Stimulated activated CD4-positive, alpha-beta T cell treated with anti-CD3 and anti-CD28 coated beads, TNF-alpha, amount 100 ng/mL, for 1 hour (primary cell): ENCODE measurements at places on chromosomes 11 and 22.

DNA sequence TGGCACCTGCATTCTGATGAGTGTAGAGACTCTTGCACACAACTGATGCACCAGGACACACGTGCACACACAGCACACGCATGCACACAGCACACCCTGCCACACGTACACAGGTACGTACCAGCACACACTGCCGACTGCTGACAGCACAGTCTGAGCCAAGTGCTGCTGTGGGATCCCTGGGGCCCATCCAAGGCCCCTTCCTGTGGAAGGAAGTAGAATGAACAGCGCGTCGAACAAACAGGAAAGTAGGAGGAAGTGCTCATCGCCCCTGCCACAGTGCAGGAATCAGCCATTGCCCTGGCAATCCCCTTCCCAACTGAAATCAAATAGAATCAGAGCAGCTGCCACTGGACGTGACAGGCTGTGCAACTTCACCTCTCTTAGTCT, 57.9 kb downstream of the CD82 start:
- no peak for DNase-seq

GRCh38 chr11:83004746-83005556, 66.7 kb downstream of the RAB30 start:
- DNase-seq: no peak

DNA sequence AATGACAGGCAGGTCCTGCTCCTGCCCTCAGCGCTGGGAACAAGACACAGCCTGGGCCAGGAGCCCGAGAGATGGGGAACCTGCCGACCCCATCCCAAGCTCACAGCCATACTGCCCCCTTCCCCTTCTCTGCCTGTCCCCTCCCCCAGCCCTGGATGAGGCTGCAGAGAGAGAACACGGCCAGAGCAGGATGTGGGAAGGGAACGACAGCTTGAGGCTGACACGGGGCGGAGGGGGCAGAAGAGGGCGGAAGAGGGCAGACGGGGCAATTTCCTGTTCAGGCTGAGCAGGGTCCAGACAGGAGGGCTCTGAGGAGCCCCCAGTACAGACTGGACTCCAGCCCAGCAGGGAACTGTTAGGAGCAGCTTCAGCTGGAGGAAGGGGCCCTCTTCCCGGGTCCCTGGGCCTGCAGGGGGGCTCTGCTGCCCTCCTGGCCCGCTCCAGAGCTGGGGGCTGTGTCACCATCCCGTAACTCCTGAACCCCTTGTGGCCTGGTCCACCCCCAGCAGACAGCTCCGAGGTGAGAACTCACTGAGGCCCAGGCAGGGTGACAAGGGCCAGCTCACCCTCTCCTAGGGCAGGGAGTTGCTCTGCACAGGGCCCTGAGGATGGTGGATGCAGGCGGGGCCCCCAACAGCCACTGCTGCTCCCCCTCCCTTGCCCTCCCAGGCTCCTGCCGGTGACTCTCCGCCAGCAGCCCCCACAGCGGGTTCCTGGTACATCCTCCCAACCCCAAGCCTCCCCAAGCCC, 5.7 kb downstream of the CTSD start:
- no peak for DNase-seq

DNA sequence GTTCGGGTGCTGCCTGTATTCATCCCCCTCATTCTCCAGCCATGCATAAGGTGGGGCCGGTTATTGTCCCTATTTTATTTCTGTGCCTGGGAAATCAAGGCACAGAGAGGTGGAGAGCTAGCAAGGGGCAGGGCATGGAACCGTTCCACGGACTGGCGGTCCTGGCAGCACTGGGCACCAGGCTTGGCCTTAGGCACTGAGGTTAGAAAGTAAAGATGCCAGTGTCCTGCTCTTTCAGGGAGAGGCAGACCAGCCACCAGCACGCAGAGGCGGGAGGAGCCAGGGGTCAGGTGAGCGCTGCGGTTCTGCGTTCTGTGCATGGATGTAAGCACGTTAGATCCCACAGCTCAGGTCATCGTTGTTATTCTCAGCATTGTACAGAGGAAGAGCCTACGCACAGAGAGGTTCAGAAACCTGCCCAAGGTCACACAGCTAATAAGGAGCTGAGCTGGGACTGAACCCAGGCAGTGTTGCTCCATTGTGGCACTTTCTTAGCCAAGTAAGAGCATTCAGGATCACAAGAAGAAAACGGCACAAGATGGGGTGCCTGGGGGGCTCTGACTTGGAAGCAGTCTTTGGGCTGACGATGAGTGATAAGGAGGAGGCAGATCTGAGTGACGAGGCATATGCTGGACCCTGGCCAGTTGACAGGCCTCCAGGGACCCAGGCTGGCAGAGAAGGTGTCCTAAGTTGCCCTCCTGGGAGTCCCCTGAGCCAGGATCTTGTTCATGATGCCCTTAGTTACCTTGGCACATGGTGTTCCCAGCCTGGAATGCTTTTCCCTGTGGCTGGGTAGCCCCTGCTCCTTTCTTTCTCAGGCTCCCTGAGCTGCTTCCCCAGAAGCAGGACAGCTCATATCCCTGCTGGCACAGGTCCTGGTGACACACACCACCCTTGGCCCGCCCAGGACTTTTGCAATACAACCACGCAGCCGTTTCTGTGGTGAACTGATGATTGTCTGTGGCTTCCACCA, 41.1 kb downstream of the OSBPL5 start:
- DNase-seq: no peak

- DNase-seq: no peak
Measured at GRCh38 chr11:117839380-117839881, 14.9 kb upstream of the FXYD2 start.

DNA sequence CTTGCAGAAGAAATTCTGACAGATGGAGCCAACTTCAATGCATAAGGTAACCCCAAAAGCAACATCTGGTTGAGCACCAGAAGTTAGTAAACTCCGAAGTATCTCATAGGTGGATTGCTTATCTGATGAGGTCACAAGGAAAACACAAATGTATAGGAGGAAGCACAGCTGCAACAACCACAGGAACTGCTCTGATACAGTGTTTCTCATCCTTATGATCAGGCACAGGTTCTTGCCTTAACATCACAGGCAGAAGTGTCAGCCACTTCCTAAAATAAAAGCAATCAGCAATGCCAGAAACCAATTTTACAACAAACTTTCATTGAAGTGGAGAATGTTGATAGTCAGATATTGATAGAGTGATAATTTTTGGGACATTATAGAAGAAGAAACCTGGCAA, 530.3 kb upstream of the FAT3 start:
- no peak for DNase-seq

GRCh38 chr11:100824041-100824809, 137.1 kb downstream of the ARHGAP42 start:
- no peak for DNase-seq

DNA sequence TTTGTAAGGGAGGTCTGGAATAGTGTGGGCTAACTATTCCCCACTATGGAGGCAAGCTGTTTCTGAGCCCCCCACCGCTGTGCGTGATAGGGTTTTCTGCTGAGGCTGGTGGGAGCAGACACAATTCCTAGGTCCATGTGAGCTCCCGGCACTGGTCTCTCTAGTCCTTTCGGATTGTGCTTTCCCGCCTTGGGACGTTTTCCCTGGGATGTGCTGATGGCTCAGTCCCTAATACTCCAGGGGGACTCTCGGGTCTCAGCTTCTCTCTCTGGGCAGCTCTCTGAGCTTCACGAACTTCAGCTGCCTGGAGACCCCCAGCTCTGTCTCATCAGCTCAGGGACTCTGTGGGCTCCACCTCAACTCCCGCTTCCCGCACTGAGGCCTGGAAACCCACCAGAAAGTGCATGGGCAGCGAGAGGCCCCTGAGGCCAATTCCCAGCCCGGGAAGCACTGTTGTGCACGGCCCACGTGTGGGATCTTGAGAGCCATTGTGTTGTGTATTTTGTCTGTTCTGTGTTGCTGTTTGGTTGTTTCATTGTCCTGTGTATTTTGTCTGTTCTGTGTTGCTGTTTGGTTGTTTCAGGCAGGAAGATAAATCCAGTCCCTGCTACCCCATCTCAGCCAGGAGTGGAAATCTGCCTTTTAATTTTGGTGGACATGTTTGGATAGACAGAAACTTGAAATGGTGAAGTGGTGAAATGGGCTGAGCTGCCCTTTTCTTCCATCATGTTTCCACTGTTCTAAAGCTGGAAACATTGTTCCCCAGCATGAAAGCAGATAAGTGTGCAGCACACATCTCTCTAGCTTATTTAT, 12.7 kb upstream of the TNNT3 start:
- no peak for DNase-seq

- no peak for DNase-seq
Measured at GRCh38 chr11:108117746-108118371, 3.5 kb upstream of the ACAT1 start.

DNA sequence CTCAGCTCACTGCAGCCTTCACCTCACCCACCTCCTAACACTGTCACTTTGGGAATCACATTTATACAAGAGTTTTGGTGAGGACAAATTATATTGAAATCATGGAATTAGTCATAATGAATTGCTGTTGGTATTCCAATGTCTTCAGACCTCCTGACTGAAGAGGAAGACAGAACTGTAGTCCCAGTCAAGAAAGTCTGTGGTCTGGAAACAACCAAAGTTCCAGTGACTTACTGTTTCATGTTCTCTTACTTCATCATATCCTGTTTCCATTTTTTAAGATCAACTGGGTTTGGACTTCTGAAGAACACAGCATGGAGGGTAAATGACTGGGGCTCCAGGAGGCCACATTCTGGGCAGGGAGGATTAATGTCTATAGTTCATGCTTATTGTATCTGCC, 43.0 kb upstream of the HIPK3 start:
- no peak for DNase-seq

DNA sequence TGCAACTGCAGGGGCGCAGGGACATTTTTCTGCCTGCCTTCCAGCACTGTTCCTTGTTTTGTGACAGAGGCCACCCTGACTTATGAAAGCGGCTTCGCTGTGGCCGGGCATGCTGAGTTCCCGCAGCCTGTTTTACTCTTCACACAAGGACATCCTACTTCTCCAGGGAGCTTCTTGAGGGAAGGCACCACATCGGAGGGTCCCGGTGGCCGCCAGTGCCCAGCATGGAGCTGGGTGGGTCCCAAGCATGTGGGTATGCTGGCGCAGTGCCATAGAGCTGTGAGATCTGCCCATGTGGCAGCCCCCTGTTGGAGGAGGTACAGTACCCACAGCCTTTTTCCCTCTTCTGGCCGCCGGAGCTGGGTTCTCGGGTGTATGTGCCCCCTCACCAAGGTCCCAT, 136.1 kb downstream of the GRIK4 start:
- no peak for DNase-seq

DNA sequence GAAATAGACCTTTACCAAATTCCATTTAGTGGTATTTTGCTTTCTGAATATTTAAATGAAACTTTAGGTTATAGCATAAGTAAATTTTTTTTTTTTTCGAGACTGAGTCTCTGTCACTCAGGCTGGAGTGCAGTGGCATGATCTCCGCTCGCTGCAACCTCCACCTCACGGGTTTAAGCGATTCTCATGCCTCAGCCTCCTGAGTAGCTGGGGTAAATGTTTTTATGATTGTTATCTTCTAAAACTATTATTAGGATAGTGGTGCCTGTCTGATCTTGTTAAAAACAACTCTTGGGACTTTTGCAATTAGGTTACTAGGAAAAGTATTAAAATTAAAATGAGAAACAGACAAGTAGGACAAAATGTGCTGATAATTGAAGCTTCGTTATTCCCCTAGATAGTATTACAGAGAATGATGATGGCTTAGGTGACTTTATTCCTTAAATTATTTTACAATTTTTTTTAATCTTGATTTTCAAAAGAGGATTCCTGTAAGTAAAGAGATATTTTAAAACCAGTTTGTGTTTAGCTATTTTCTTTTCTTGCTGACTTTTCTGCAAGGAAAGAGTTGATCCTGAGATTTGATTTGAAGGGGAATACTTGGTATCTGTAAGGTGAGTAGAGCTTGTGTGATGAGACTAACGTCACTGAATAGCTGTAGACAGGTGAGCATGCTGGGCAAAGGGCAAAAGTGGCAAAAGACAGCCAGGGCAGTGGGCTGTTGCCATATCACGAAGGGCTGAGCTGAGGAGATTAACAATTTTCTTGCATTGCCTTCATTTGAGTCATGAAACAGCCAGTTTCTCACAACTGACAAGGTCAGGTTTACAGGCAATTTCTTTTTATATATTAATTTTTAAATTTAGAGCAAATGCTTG, 20.8 kb downstream of the CRKL start:
- no peak for DNase-seq

DNA sequence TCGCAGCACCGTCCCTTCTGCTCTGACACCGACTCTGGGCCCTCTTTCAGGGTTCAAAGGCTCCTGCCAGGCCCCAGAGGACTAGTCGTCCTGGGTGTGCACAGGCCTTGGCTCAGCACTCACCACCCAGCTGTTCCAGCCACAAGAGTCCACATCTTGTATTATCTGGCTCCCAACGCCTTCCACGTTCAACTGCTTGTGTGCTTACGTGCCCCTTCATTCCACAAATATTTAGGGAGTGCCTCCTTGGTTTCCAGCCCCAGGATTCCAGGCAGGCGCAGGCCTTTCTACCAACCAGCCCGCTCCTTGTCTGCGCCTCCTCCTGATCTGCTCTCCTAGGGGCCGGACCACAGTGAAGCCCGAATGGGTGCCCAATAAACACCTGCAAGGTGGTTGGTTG, 70.9 kb downstream of the SCUBE1 start:
- no peak for DNase-seq

DNA sequence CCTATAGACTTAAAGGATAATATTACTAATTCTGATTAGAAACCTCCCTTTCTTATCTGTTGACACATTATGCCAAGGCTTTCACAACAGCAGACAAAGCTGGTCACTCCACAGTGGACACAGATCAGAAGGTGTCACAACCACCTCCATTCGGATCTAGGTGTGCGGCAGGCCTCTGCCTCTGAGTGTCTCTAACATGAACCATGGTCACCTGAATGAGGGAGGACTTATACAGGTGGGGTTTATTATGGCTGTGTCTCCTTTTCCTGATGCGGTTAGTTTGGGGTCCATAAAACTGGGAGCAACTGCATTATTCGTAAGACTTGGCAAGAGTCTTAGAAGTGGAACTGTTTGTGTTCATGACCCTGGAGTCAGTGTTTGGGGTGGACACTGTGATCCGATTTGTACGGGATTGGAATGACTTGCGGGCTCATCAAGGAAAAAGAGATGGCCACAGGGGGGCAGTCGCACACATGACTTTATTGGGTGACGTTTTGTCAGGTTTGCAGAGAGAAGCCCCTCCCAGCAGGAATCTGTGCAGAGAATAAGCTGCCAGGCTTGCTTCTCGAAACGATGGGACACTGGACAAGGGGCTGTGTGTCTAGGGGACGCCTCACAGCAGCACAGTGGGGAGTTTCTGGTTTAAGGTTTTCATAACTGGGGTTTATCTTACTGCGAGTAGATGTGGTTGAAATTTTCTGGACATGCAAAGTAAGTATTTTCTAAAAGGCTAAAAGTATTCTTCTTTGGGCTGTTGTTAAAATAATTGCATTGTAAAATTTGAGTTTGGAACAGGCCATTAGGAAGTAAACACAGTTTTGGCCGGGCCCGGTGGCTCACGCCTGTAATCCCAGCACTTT, 90.6 kb downstream of the GAB4 start:
- DNase-seq: peak; percentile 2

DNA sequence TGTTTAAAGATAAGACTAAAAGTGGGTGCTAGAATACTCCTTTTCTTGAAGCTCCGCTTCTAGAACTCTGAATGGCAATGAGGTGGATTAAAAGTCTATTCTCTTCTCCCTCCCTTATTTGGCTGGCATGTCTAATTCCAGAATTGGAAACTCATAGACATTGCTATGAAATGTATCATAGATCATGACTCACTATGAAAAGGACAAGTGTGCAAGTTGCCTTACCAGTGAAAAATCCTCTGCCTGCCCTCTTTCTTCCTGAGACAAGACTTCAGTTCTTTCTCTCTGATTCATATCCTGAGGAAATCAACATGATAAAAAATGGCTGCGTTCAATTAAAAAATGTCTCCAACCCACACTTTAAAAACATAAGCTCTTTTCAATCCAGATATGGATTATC, 73.2 kb upstream of the BLID start:
- no peak for DNase-seq

GRCh38 chr22:37664249-37665101, 6.0 kb downstream of the PDXP start:
- DNase-seq: no peak
